Stimulated activated CD8-positive, alpha-beta memory T cell treated with anti-CD3 and anti-CD28 coated beads, Interleukin-15, amount 100 ng/mL, for 24 hours (primary cell): ENCODE measurements at places on chromosomes 2 and 18.

DNA sequence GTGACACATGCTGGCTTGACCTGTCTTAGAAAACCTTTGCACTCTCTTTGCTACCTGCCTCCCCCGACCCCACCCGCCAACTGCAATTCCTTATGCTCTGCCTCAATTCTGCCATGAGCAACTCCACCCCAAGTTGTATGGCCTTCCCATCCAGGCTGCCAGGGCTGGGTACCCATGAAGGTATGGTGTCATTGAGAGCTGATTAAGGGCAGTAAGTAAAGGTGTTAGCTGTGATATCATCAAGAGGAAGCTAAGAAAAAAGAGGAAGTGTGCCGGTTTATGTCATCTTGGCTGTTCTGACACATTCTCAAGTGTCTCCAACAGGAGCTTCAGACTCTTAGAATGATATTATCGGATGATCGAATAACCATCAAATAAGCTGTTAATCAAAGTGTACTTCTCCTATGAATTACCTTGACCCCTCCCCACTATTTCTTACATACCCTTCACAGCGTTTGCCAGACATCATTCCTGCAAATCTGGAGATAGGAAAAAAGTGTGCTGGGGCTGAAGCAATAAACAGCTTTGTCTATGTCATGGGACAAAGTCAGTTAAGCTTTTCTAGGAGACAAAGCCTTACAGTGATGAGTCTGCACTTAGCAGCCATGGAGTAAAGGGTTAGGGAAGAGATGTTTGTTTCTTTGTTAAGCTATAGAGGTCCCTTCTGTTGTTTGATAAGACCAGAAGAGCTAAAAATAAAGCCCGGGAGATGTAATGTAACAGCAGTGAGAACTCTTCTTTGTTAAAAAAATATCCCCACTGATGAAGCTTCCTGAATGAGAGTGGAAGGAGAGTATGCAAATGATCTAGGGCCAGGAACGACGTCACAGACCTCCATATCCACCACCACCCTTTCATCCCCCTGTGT is 40.4 kb upstream of the SMAD2 start:
- no peak for DNase-seq

GRCh38 chr2:98269274-98269673 is 77.0 kb upstream of the CNGA3 start:
- no peak for DNase-seq

DNA sequence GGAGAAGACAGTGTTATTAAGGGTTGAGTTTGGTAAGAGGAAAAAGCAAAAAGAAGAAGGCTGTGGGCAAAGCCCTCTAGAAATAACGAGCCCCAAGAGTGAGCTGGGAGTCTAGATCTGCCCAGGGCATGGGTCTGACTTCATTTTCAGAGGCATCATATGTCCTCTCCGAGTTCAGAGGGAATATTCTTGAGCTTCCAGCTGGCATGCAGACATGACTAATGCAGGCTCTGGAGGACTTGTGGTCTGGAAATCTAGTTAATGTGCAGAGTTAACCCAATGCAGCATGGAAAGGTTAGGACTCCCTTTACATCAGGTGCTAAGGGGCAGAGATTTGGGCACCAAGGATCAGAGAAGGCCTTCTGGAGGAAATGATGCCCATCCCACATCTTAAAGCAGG is 7.3 kb downstream of the ACMSD start:
- no peak for DNase-seq

DNA sequence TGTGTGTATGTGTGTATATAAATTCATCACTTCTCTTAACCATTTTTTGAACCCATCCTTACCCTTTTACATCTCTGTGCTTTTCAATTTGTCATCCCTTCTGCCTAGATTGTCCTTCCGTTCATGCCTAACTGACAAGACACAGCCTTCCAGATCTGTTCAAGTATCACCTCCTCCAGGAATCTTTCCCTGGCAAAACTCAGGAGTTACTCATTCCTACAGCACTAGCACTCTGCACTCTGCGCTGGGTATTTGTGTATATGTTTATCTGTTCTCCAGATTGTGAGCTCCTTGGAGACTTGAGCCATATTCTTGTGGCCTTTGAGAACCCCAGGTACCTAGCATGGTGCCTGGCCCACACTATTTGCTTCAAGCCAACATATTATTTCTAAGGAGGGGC is 26.8 kb upstream of the ASXL2 start:
- DNase-seq, result no peak

- DNase-seq, result no peak
Observed at GRCh38 chr2:159744363-159744762, 32.1 kb downstream of the MARCHF7 start.

DNA sequence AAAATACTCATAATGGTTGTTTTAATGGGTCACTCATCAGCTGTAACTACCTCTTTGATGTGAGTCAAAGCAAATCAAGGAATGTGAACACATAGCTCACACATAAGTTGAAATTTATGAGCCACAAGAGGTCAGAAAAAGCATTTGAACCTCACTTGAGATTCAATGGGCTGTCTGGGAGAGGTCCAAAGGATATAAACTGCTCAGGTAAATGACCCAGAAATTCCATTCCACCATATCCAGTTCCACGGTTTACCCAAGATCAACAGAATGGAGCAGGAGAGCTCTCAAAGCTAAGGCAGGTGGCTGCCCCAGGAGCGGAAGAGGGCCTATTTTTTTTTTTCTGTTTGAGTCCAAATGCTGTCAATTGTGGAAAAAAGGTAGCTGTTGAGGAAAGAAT is 464.1 kb downstream of the TNS1 start:
- DNase-seq, result no peak

DNA sequence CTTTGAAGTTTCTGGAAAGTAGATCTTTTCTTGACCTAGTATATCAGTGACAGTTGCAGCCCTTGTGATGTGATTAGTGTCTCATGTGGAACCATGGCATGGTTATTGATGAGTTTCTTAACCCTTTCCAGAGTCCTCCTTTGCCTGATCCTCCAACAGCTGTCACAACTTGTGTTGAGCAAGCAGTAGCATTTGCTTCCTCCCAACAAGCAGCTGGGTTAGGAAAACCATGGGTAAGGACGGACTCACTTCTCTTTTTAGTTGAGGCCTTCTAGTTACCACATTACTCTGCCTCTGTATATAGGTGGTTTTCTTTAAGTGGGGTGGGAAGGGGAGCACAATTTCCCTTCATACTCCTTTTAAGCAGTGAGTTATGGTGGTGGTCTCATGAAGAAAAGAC is 96.3 kb downstream of the XRCC5 start:
- no peak for DNase-seq

DNA sequence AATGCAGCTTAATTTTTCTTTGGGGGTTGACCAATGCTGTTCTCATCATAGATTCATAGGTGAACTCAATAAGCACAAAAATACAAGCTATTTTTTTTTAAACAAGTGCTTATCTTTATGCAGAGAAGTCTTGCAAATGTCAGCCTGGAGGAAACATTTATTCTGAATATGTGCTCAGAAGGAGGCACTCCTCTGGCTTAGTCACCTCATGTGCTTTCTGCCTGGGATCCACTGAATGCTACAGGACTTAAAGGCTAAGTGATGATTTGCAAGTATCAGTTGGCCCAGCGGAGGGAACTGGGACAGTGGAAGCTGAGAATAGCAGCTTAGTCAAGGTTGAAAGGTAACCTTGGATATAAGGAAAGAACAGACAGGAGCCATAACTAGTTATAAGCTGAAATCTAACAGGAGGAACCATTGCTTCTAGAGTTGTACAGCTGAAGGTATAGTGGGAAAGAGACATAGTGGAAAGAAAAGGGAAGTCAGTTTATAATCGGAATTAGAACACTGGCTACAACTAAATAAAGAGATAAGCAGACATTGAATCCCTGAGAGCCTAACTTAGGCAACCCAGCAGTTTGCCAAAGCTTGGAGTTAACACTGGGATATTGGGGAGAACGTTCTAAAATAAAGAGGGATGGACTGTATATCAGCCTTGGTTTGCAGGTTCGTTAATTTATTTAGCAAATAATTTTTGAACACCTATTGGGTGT is 488.7 kb downstream of the SUCLG1 start:
- no peak for DNase-seq

DNA sequence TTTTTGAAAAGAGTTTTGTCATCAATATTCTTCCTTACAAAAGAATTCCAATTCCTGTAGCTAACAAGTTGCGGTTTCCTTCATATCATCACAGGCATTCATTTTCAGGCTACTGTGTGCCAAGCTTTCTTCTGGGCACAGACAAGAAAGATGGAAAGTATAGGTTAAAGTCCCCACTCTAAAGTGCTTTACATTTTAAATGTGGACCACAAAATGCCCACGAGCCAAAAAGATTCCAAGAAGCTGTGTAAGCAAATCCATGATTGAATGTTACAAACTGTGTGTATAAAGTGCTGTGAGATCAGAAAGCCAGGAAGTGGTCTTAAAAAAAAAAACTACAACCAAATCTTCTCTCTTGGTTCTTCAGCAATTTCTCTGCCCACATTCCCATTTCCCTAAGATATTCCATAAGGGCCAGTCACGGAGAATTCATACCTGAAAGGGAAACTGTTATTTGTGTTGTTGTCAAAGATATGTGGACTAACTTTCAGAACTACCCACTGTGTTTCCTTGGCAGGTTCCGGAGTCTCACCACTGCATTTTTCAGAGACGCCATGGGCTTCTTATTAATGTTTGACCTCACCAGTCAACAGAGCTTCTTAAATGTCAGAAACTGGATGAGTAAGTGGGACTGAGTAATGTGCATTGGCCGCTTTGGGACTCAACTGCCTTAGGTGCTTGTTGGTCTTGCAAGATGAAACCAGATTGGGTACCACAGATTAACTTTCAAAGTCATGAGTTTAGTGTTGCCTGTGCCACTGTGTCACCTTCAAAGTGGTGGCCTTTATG is 55.7 kb downstream of the RAB27B start:
- no peak for DNase-seq

DNA sequence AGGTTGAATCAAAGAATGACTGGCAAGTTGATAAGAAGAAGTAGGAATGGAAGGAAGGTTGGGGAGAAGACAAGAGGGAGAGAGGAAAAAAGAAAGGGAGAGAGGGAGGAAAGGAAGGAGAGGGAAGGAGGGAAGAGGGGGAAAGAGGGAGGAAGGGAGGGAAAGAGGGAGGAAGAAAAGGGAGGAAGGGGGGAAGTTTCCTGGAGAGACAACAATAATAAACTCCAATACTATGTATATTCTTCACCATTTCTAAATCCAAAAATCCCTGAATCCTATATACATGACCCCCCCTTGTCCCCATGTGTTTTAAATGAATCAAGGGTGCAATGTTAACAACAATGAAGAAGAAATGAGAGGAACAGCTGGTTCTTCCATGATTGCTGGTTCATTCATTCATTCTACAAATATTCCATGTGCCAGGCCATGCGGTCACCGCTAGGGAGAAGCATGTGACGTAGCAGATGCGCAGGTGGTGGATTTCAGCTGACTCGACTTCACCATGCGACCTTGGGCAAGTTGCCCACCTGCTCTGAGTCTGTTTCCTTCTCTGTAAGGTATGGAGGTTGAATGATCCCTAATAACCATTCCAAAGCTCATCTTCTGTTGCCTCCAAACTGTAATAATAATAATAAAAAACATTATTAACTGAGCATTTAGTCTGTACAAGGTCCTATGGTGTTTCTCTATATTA is 77.6 kb downstream of the EN1 start:
- DNase-seq, result no peak

- DNase-seq, result no peak
Observed at GRCh38 chr2:238100821-238101771, 956 bp downstream of the ESPNL start.

GRCh38 chr2:137228566-137228965 is 463.2 kb downstream of the THSD7B start:
- DNase-seq, result no peak
